ENCODE measurements at places on chromosomes 6 and 20.

DNA sequence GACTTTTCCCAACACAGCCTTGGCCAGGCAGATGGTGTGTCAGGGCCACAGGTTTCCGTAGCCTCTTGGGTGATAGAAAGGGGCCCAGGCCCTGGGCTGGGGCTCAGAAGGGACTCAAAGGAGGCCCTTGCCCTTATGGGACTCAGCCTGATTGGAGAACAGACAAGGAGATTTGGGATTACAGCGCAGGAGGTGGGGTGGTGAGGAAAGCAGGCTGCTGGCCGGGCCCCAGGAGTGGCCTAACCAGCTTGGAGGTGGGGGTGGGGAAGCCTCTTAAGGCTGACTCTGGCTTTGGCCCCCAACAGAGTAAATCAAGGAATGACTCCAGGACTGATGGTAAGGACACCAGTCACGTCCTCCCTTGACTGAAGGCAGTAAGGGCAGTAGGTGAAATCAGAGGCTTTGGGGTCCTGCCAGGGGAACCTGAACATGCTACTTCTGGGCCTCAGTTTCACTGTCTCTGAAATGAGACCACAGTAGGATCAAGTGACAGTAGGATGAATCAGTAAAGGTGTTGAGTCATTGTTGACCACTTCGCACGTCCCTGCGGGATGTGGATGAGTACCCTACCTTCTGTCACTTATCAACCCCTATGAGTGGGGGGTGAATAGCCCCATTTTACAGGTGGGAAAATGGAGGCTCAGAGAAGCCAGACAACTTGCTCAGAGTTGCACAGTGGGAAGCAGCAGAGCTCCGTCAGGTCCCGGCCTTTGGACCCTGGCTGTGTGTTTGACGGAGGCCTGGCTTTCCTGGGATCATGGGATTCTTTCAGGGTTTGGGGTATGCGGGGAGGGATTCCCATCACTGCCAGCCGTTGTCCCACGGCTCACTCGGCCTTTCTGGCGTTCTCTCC is 4.5 kb downstream of the SNAI1 start:
- DNase-seq: no peak

DNA sequence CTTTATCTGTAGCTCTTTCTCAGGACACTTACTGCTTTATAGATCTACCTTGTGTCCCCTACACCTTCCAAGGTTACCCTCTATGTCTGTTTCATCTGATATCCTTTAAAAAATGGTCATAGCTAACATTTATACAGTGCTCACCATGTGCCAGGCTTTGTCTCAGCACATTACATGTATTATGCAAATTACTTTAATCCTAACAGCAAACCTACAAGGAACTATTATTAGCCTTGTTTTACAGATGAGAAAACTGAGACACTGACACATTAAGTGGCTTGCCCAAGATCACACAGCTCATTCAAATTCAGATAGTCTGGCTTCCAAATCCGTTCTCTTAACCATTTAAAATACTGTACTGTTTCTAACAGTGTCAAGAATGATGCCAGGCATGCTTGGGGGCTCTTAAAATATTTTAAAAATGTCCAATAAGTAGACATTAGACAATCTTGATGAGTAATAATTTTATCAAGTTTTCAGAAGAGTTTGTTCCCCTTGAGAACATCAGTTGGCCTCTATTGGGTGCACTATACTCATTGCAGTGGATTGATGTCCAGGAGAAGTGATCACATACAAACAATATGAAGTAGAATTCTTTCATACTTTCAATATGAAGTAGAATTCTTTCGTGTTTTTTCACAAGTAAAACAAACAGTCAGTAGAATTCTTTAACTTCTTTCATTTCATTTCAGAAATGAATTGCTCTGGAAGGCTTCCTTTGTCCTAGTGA is 69.6 kb downstream of the DNAH8 start:
- DNase-seq: no peak

- DNase-seq: no peak
These were observed 3.0 kb upstream of the CCN2 start for GRCh38 chr6:131954059-131954774.

DNA sequence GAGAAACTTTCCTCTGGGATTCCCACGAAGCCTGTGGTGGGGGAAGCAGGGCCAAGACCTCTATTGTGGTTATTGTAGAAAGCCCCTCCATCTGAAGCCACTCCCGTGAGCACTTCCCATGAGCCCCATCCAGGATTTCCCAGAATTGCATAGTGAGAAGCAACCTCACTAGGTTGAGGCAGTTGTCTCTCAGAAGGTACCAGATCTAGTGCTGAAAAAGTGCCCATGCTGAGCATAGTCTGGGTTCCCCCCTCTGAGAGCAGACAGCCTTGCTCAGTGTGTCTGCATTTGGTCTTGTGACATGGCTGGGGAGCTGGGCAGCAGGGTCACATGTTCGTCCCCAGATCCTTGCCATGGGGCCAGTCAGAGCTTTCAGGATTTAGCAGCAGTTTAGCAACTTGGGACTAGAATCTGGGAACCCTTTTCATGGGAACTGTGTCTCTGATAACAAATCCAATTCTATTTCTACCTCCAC is 38.6 kb downstream of the SLC9A8 start:
- no peak for DNase-seq

- DNase-seq: no peak
These were observed 18.0 kb downstream of the HECA start for GRCh38 chr6:139152892-139153271.

- DNase-seq: no peak
These were observed 28.8 kb upstream of the TRAM2 start for GRCh38 chr6:52605610-52606185.

- DNase-seq: no peak
These were observed 458.9 kb downstream of the HACE1 start for GRCh38 chr6:104400844-104401243.

DNA sequence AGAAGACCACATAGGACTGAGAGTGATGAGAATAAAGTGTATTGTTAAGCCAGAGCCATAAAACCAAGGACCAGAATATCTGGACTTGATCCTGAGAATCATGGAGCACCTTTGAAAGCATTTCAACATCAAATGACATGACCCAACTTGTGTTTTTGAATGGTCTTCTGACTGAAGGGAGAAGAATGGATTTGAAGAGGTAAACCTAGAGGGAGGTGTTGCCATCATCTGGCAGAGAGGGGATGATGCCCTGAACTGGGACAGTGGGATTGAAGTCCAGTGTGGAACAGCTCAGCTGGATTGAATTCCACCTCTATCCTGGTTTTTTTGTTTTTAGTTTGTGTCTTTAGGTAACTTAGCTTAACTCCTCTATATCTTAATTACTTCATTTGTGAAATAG is 570.0 kb downstream of the TBC1D32 start:
- no peak for DNase-seq

GRCh38 chr6:166366921-166367320 is 15.8 kb downstream of the MPC1 start:
- DNase-seq: no peak

DNA sequence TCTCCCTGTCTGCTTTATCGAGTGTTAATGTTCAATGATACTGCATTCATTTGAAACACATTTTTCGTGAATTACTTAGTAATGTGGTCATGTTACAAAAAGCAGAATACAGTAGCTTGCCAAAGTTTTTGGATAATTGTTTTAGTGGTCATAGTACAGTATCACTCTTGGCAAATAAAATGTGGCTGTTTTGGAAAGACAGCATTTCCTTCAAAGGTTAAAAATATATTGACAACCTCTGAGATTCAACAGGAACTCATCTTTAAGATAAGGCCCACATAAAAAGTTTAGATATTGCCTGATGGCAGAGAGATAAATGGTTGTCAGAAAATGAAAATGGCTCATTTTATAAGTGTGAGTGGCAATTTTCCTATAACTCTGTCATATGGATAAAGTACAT is 297.7 kb upstream of the MAN1A1 start:
- DNase-seq: no peak

GRCh38 chr6:34416877-34417371 is 8.9 kb downstream of the RPS10 start:
- no peak for DNase-seq

GRCh38 chr20:62702895-62703852 is 5.5 kb upstream of the NTSR1 start:
- DNase-seq: no peak

GRCh38 chr6:33249732-33250630 is 21.7 kb downstream of the VPS52 start:
- DNase-seq: no peak

GRCh38 chr20:2207770-2208097 is 88.1 kb upstream of the TGM3 start:
- DNase-seq: no peak

DNA sequence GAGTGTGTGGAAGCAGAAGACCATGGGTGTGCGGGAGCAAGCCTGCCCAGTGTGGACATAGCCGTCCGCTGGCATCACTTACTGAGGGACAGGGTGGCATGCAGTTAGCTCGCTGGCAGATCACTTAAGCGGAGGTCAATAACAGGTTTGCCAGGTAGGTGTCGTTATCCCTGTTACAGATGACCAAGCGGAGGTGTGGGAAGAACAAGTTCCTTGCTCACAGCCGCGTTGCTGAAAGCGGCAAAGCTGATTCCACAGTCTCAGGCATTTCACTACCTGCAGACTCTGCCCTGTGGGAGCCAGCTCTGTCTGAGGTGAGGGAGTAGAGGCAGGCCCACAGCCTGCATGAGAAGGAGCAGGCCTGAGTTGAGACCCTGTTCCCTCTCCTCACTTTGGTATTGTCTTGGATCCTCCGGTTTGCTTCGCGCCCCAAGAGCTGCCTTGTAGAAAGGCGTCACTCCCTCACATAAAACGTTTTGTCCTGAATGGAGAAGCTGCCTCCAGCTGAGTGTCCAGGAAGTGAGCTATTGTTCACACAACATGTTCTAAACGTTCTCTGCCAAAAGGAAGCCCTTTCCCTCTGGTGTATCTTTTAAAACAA is 96.9 kb downstream of the TCP11 start:
- DNase-seq: no peak

DNA sequence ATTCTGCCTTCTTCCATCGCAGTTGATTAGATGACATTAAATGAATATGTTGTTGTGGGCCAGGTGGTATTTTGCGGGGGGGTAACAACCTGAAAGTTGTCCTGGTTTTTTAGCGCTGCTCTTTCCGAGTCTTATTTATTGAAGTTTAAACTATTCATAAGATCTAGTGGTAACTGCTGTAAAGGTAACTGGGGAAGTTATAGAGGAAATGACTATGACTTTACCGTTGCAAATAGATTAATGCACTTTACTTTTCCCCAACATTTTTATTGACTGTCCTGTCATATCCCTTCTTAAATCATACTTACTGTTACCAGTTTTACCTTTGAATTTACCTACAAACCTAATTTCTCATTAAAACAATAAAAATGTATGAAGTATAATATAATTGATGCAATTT is 173.4 kb downstream of the ARID1B start:
- no peak for DNase-seq

DNA sequence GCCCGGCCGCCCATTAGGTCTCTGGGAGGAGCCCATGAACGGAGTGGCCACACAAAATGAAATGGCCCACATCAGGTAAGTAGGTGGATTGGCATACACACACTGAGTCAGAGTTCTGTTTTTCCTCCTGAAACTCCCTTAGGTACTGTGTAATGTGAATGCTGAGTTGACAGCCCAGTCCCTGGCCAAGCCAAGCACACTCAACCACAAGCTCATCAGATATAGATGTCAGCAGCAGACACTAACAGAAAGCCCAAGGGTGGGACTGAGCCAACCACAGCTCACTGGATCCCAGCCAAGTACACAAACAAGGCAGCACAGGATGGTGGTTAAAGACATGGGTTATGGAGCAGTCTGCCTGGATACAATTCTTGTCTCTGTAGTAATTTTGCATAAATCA is 403.4 kb downstream of the GJA1 start:
- DNase-seq: no peak

- no peak for DNase-seq
These were observed 437 bp downstream of the CD40 start for GRCh38 chr20:46118481-46119020.

DNA sequence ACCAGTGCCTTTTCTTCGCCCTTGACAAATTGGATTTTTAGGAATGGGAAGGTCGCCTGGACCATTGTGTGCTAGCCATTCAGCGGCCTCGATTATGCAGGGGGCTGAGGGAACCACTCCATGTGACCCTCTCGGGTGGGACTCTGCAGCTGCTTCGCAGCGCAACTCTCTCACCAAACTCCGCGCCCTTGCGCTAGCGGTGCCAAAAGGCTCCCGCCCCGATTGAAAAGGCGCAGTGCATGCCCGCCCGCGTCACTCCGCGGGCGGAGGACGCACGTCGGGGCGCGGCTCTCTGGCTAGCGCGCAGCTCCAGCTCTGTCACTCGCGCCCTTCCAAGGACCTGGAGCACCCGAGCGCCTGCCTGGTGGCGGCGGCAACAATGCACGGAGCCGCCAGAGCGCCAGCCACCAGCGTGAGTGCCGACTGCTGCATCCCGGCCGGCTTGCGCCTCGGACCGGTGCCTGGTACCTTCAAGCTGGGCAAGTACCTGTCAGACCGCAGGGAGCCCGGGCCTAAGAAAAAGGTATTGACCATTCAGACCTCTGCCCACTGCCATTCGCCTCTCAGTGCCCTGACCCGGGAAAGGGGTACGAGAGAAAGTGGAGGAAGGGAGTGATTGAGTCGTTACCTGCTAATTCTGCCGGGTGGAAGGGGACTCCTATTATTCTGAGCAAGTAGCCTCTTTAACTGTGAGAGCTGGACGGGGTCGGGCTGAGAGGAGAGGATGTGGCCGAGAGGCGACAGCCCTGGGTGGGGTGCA is at the start of gene PRDM13:
Gene PRDM13 (plus strand): TSS at position 178 of the 760 bp plus-strand sequence. CDS start 202 bp downstream, at position 380.
- no peak for DNase-seq

GRCh38 chr20:53691060-53691810 is 97.6 kb upstream of the ZNF217 start:
- no peak for DNase-seq

GRCh38 chr20:389220-389619 is 8.7 kb downstream of the TRIB3 start:
- no peak for DNase-seq

DNA sequence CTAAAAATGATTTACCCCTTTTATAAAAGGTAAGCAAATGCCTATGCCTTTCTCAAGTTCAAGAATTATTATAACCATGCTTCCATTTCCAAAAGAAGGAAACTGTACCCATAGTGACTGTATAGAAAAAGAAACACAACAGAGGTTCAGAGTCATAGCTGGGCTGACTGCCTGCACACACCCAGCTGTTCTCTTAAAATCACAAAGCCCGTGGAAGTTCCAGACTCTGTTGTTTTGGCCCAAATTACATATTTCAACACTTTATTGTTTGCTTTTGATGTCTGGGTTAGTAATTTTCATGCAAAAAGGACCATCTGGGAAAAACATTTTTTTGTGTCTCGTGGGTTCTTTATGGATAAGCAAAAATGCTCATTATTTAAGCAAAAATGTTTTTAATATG is 99.2 kb downstream of the LCA5 start:
- no peak for DNase-seq

- DNase-seq: no peak
These were observed 14.7 kb downstream of the ZNF335 start for GRCh38 chr20:45957021-45957941.

DNA sequence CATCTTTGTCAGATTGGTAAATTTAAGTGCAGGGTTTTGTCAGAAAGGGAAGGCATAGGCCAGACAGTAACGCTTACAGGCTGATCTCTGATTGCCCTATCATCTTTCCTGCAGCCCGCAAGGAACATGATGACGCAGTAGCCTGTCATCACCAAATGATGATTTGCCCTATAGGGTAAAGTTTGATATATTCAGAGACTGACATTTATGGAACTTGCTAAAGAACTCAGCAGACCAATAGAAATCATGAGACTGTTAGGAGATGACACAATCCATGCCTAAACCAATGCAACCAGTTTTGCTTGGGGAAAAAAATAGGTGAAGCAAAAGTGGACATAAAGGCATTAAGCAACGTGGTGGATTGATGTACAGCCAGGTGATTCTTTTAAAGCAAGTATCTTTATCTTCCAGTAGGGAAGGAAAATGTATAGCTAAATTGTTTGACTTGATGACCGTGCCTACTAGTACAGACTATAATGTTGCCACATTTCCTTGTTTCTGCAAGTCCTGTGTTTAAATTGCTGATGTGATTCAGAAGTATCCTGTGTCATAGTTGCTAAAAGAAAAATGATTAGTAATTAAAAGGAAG is 2.4 kb downstream of the NUS1 start:
- DNase-seq: no peak

Data from stimulated activated CD8-positive, alpha-beta memory T cell treated with anti-CD3 and anti-CD28 coated beads, Interleukin-12 subunit alpha, Interleukin-12 subunit beta, amount 100 ng/mL, for 4 hours (primary cell).